ENCODE measurements at places on chromosomes 5 and 9.

DNA sequence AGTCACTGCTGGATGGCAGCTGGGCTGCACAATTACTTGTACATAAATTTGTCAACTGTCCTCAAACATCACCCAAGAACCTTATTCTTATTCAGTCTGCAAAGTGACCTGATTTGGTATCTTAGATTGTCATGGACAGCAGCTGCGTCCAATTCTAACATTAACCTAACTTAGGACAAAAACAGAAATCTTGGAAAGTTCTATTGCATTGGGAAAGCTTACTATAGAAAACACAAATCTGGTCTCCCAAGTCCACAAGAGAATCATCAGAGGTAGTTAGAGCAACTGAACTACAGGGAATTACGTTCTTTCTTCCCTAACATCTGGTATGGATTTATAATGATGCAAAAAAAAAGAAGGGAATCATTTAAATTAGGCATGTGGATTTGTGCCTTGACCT lies 283.9 kb downstream of the NR2F1-AS1 start:
- no peak for DNase-seq

GRCh38 chr5:137672001-137672400 lies 63.9 kb downstream of the KLHL3 start:
- no peak for DNase-seq

- DNase-seq: no peak
Observed at GRCh38 chr9:113875459-113876150, 504 bp upstream of the ZNF618 start.

DNA sequence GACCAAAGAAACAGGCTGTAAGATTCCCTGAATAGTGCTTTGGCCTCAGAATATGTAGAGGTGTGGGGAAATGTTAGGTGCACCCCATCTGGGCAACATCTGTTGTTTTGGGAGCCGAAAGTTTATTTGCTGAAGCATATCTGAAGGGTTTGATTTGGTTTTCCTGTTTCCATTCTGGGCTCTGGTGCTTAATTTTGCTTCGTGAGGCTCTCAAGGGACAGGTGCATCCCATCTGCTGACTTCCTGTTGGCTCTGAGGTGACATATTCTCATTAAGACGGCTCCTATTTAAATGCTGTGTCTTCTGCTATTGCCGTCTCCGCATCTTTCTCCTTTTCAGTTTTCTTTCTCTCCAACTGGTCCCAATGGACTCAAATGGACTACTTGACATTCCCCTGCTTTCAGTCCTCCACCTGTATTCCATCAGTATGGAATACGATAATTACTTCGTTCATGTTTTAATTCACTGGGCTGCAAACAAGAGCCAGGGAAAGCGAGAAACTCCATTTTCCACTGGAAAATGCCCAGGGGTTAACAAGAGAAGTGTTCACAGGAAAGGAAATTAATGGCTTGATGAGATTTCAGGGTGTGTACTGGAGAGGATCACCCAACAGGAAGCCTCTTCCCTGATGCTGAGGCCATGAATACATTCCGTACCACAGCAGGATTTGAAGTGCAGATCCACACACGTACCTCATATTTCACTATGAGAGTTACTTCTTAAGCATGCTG lies 104.0 kb downstream of the MTX3 start:
- DNase-seq: no peak

GRCh38 chr5:158792976-158793375 lies 306.7 kb downstream of the EBF1 start:
- DNase-seq: no peak

DNA sequence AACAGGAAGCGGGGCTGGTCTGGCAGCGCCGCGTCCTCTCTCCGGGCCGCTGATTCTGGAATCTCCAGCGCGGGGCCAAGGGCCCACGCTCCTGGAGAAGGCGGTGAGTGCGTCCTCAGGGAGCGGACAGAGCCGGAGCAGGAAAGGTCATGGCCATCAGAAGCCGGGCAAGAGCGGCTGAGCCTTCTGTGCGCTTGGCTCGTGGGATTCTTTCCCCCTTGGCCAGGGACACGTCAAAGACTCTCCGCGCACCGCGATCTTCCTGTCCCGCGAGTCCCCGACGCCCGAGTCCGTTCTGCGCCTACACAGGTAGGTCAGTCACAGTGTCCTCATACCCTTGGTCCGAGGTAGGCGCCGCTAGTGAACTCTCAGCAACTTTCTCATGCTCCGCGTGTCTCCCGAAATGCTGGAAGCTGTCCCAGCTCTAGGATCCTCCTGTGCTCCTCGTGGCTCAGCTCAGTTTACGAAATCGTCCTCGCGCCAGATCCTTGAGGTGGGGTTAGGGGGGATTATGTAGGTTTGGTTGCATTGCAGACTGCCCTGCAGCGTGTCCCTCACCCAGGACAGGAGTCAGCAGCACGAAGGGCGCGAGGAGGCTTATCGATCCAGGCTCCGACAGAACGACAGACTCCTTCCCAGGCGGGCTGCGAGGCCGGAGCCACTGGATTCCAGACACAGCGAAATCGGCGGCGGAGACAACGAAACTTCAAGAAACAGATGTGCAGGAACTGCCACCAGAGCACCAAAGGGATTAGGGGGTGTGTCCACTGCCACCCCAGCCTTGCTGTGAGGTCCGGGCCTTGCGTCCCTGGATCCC lies 8.7 kb downstream of the LHX6 start:
- DNase-seq: no peak

DNA sequence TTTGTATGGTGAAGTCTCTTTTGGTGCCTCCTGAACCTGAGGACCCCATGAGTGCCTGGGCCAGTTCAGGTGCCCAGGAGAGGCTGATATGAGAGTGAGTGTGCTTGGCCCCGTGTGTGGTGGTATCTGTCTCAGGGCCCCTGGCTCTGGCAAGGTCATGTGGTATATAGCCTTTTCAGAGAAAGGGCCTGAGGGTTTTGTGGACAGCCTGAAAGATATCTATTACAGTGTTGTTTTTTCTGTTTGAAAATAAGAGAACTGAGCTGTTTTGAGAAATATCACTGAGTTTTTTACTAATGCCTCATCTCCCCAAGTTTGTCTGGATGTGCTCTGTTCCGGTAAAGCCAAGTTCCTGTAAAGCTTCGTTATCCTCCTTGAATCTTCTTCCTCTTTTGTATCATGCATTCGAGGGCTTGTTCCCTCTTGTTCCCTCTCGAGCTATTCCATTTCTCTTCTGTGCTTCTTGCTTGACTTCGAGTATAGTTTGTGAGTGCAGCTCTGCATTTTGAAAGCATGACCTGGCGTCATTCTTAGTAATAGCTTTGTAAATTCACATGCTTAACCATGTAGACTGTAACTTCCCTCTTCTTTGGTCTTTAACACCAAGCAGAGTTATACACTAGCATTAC lies 122.3 kb downstream of the MAST4 start:
- no peak for DNase-seq

DNA sequence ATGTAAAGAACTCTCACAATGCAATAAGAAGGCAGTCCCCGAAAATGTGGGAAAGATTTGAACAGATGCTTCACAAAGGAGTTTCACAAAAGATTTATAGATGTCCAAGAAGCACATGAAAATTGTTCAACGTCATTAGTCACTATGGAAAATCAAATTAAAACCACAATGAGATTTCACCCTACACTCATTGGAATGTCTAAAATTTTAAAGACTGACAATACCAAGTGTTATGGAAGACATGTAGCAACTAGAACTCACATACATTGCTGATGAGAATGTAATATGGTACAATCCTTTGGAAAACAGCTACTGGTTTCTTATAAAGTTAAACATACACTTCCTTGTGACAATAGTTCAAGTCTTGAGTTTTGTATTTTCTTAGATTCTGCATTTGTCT lies 11.0 kb upstream of the RECK start:
- no peak for DNase-seq

Data from sciatic nerve (tissue), 2 donors.